Activated CD4-positive, alpha-beta T cell treated with anti-CD3 and anti-CD28 coated beads, Interleukin-2, amount 10 ng/mL, durations not matched to agents 7 days and 5 days (primary cell): ENCODE measurements at places on chromosomes 2 and 18.

DNA sequence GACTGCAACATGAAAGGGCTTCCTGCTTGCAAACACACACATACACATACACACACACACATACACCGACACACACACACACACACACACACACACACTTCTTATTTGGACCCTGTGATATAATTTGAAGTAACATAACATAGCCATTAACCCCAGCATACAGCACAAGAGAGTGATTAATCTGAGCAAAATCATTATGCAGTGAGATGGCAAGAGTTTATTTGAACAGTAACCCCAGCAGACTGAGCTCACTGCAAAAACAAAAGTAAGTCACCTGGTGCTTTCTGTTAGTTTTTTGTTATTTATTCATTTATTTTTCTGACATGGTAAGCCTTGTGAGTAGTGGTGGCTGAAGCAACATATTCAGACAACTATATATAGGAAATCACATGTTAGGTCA is 93.7 kb downstream of the NOL4 start:
- no peak for DNase-seq

- DNase-seq, result no peak
Observed at GRCh38 chr2:18671363-18671762, 82.0 kb upstream of the NT5C1B start.

GRCh38 chr2:37869771-37870170 is 55.3 kb upstream of the RMDN2 start:
- DNase-seq, result no peak

- DNase-seq, result no peak
Observed at GRCh38 chr18:23629444-23629946, 33.2 kb downstream of the ANKRD29 start.

GRCh38 chr18:39602131-39602530 is 2036.5 kb upstream of the CELF4 start:
- no peak for DNase-seq
